ENCODE measurements at places on chromosomes 3 and 15.

DNA sequence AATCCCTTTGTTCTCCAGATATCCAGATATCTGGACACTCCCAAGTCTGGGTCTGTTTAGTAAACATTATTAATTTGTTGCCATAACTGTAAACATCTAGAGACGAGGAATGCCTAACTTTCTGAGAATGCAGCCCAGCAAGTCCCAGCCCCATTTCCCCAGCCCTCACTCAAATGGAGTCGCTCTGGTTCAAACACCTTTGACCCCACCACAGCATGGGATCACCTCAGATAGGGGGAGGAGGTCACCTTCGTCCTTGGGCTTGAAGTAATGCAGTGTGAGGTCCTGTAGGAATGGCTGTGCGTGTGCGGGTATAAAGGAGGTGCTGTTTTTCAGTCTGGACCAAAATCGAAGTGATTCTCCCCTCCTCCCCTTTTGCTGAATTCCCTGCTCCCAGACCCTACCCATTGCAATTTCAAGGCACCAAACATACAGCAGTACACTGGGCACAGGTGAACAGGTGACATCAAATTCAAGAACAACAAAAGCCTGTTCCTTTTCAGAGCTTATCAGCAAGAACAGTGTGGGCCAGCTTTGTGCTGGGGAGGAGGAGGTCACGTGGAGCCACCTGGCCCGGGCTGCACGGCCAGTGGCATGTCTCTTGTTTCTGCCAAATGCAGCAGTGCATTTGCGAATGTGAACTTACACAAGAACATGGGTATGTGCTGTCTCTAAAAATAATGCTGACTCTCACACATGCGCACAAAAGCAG lies 57.5 kb upstream of the TRPM1 start:
- no peak for DNase-seq

DNA sequence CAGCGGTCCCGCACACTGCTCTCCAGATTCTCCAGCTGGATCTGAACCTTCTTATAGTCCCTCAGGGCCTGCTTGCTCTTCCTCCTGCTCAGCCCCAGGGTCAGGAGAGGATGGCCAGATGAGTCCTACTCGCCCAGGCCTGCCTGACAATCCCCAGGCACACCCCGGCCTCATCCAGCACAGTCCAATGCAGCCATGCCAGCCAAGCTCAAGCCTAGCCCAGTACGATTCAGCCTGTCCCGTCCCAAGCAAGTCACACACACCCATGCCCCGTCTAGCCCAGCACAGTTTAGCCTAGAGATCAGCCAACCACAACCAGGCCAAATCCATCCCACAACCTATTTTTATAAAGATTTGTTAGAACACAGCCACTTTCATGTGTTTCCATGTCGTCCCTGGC lies 16.8 kb downstream of the PLXNB1 start:
- no peak for DNase-seq

GRCh38 chr15:60814062-60814461 lies 335.1 kb upstream of the ICE2 start:
- DNase-seq: no peak

GRCh38 chr3:14440168-14440518 lies 37.7 kb downstream of the SLC6A6 start:
- DNase-seq: no peak

GRCh38 chr3:77414881-77415280 lies 375.0 kb downstream of the ROBO2 start:
- DNase-seq: no peak

- DNase-seq: no peak
These were observed 258.2 kb downstream of the SOX2 start for GRCh38 chr3:181969925-181970324.

GRCh38 chr3:46479696-46480095 lies 15.0 kb upstream of the LTF start:
- no peak for DNase-seq

DNA sequence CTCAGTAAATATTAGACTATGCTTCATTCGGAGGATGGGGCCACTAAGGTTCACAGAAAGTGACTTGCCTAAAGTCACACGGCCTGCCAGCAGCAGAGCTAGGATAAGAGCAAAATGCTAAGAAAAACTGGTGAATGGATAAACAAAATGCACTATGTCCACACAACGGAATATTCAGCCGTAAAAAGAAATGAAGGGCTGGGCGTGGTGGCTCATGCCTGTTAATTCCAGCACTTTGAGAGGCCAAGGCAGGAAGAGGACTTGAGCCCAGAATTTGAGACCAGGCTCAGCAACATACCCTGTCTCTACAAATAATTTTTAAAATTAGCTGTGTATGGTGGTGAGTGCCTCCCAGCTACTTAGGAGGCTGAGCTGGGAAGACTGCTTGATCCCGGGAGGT lies 7.7 kb downstream of the TKT start:
- no peak for DNase-seq

DNA sequence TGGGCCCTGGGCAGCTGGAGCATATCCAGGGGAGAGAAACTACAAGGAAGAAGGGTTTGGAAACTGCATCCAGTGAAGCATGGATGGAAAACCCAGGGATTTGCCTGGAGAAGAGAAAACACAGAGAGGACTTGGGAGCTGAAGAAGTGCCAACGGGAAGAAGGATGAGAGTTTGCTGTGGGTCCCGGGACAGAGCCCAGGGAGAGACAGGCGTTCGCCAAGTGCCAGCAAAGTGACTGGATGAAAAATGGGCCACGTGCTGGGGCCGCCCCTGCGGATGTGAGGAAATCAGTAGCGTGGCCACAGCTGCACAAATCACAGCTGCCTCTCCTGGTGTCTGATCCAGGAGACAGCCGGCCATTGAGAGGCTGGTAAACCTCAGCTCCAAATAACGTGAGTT lies 70.4 kb downstream of the HES1 start:
- DNase-seq: no peak

- DNase-seq: no peak
These were observed 1.7 kb downstream of the NR2E3 start for GRCh38 chr15:71811752-71812735.

DNA sequence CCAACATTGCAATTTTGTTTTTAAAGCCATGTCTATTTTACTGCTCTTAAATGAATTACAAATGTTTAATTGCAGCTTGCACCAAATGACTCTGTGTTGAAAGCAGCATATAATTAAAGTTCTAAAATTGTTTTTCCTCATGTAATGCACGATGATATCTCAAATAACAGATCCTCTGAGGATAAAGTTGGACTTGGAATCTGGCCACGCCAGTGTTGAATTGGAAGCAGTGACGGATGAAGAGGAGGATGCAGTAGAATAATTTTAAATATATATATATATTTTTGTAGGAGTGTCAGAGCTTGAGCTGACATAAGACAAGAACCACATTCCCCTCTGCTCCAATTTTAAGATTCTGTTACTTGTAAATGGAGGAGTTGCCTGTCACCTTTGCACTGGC lies 406.6 kb upstream of the DPPA4 start:
- no peak for DNase-seq

- DNase-seq: no peak
These were observed 55.2 kb upstream of the TRAK1 start for GRCh38 chr3:42035816-42036482.

DNA sequence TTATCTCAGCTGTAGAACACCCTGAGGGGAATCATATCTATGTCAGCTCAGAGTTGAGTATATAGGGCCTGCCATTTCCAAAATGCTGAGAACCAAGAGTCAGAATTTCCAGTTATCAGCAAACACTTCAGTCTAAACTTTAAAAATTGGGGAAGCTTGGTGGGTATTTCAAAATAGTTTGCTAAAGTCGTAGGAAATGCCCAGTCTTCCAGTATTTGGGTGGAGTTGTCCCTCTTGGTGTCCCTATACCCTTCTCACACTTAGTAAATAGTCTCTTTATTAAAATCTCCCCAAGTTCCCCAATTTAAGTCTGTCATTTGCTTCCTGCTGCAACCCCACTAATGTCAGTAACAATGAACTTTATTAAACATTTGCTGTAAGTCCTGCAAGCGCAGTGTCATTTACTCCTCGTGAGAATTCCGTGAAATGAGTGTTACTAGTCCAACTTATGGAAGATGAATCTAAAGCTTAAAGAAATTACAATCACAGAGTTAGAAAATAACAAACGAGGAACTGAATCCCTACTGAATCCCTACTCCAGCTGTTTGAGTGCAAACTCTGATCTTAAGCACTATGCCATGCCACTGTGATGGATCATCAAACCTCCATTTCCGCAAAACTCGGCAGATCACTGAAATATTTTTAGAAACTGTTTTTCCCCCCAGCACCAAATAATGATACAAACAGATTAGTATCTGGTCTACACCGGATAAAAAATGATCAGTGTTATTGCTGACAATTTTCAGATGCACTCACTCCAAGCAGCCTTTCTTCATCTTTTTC lies 341.7 kb upstream of the PROK2 start:
- no peak for DNase-seq

- no peak for DNase-seq
These were observed 866.0 kb upstream of the NR2F2 start for GRCh38 chr15:95464509-95464908.
